ENCODE measurements at places on chromosomes 13 and 19.

DNA sequence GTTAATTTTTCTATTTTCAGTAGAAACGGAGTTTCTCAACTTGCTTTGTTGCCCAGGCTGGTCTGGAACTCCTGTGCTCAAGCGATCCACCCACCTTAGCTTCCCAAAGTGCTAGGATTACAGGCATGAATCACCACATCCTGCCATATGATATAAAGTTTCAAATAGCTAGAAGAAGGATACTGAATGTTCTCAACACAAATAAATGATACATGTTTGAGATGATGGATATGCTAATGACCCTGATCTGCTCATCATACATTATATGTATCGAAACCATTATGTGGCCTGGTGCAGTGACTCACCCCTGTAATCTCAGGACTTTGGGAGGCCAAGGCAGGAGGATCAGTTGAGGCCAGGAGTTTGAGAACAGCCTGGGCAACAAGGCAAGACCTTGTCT is 11.5 kb downstream of the CIB3 start:
- no peak for DNase-seq

DNA sequence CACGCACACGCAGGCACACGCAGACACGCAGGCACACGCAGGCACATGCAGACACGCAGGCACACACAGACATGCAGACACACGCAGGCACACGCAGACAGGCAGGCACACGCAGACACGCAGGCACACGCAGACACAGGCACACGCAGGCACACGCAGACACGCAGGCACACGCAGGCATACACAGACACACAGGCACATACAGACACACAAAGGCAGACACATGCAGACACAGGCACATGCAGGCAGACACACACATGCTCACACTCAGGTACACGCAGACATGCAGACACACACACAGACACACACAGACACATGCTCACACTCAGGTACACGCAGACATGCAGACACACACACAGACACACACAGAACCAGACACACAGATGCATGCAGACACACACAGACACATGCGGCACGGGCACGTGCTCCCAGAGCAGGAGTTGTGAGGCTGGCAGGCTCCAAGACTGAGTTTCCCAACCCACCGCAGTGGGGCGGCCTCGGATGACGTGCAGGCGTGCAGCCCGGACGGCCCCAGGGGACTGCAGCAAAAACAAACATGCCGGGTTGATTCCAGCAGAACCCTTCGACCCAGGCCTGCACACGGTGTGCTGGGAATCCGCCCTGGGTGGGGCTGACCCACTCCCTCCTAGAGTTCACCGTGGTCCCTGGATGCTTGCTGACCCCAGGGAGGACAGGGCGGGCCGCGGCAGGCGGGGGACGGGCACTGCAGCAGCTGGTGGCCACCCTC is 100.0 kb downstream of the GADD45B start:
- DNase-seq = no peak

- peak; percentile 53 for DNase-seq
These were observed 130.3 kb upstream of the LSM14A start for GRCh38 chr19:34041925-34042521.

DNA sequence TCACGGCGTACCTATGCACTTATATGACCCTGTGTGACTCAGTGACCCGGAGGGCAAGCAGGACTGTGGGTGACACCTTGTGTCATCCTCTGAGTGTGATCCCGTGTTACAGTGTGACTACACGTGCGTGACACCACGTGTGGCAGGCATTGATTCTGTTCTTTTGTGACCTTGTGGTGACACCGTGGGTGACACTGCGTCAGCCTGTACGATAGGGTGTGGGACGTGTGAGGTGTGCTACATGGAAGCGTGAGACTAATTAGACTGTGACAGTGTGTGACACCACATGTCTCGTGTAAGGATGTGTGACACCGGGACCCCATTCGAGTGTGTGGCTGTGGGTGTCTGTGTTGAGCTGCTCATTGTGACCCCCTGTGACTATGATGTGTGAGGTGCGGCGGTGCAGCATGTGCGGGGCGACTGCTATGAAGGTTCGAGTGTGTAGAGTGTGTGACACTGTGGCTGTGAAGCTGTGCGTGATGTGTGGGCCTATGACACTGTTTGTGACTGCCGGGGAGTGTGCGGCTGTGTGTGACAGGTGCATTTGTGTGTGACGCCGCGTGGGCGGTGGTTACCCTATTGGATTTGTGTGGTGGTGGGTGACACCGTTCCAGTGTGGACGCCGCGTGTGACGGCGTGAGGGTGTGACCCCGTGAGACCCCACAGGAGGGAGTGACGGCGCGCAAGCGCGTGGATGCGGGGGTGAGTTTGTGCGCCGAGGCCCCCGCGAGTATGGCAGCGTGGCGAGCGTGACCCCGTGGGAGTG is 399 bp upstream of the SPTBN4 start:
- peak; percentile 54 for DNase-seq

DNA sequence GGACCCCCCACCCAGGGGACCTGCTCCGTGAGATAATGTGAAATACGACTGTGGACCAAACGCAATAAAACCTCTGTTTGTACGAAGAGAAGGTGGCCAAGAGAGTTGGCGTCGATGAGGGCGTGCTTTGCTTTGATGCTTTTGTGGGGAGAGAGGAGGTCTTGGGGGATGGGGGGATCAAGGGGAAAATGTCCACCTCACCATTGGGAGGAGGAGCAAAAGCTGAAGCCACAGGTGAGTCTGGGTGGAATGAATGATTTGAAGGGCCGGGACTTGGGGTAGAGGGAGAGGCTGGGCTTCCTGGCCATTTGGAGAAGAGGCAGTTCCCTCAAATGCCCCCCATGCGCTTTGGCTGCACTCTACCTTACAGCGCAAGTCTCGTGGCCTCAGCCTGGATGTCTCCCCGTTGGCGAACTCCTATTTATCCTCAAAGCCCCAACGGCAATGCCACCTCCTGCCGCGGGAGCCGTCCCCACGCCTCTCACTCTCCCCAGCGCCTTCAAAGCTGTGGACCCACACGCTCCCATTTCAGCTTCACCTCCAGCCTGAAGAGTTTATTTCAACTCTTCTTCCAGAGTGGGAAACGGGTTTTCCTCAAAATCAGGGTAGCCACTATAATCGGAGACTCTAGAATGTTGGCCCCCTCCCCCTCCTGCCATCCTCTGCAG is 795 bp upstream of the ABCA7 start:
- DNase-seq = no peak

DNA sequence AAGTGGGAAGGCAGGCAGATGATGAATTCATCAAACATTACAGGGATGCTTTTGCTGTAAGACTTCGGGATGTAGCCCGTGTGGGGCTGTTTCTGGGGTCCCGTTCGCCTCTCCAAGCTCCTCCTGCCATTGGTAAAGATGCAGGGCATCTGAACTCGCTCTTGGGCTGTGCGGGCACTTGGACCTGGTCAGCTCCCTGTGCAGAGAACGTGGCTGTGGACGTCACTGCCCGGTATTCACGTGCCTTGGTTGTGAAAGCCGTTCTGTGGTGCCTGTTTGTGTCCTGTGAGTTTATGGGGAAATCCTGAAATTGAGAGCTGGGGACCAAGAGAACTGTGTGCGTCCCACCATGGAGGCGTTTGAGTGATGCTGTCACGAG is 5.4 kb downstream of the TFDP1 start:
- no peak for DNase-seq

DNA sequence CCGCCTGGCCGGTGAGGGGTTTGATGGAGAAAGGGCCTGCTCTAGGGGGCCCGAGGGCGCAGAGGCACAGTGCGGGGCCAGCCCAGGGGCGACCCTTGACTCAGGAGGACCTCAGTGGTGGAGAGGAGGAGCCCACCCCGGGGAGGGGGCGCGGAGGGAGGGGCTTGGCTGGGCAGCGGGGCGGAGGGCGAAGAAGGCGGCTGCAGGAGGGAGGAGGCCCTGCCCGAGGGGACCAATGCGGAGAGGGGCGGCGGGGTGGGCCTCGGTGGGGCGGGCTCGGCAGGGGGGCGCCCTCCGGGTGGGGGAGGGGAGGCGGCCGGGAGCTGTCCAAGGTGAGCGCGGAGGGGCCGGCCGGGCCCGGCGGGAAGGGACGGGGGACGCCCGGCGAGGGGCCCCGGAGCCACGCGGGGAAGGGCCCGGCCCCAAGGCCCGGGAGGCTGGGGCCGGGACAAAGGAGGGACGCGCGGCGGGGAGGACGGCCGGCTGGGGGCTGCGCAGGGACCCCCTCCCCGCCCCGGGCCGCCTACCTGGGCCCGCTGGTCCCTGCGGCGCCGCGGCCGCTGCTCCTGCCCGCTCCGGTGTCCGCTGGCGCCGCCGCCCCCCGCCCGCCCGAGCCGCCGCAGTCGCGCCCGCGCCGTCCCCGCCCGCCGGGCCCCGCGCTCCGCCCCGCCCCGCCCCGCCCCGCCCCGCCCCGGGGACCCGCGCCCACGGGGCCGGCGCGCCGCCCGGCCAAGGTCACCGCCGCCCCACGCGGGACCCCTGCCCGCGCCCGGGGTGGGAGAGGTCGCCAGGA is at the start of gene DIRAS1:
TSS of gene DIRAS1 (minus strand) at position 596 of the 793 bp plus-strand sequence. CDS start 3,566 bp downstream, outside the sequence.
- no peak for DNase-seq

DNA sequence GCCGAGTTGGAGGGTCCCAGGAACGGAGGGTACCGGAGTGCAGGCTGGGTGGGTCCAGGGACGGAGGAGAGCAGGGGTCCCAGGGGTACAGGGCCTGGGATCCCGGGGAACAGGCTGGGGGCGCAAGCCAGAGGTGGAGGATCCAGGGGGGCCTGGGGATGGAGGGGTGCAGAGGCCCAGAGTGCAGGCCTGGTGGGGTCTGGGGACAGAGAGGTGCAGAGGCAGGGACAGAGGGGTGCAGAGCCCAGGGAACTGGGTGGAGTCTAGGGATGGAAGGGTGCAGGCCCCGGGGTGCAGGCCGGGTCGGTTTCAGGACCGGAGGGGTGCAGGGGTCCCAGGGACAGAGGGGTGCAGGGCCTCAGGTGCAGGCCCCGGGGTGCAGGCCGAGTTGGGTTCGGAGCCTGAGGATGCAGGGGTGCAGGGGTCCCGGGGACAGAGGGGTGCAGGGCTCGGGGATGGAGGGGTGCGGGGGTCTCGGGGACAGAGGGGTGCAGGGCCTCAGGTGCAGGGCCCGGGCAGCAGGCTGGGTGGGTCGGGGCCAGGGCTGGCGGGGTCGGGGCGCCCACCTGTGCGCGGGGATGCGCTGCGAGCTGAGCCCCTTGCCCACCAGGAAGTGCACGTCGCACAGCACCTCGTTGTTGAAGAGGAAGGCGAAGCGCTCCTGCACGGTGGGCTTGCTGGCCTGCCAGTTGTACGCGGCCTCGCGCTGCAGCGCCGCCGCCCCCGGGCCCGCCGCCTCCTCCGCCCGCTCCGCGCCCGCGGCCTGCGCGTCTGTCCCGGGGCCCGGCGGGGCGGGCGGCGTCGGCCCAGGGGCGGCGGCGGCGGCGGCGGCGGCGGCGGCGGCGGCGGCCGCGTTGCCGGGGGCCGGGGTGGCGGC is 545 bp downstream of the BTBD2 start:
- DNase-seq = no peak

- DNase-seq = no peak
These were observed 189.8 kb downstream of the KCTD12 start for GRCh38 chr13:76696370-76696769.

- DNase-seq = no peak
These were observed 27.6 kb downstream of the EDNRB start for GRCh38 chr13:77891041-77891440.

DNA sequence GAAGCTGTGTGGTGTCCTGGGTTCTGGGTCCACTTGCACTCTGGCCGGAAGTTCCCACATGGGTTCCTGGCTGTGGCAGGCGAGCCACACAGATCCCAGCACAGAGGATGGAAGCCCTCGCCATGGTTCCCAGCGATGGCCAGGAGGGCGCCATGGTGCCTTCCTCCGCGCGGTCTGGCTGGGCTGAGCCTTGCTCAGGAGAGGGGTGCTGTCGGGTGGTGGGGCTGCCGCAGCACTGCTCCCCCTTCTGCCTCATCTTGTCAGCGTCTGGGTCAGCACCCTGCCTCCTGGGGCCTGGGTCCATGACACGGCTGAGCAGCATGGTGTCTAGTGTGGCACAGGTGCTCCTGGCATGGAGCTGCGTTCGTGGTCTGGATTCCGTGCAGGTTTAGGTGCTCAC is 33.5 kb downstream of the DOT1L start:
- no peak for DNase-seq

DNA sequence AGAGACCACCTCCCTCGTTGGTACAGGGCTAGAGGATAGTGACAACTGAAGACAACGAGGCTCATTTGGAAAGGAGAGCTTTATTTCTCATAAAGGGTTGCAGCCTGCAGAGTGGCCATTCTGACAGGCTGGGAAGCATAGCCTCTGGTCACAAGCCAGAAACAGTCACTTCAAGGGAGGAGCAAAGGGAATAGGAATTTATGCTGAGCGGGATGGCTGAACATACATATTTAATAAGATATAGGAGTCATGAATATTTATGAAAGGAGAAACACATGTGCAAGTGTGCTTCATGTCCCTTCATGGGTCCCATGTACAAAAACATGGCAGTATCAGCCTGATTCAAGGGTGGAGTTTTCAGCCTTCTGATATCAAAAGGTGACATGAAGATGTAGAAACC is 27.1 kb upstream of the URI1 start:
- DNase-seq = no peak

DNA sequence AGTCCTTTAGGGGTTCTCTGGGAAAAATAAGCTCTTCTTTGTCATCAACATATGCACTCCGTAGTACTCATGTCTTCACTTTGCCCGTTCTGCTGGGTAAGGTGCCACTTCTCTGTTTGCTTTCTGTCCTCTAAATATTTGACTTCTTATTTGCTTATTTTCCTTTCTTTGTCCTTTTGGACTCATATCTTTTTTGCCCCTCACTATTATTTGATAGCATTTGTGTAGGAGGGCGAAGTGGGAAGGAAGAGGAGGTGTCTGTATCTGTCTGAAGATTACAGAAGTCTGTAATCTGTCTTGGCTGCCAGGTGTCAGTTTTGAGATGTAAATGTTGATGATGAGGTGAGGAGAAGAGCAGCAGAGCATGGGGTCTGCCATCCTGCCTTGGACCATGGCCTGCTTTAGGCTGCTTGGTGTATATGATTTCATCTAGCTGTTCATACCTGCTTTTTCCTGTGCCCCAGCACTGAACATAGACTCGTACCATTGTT is 30.8 kb downstream of the USPL1 start:
- DNase-seq = no peak

DNA sequence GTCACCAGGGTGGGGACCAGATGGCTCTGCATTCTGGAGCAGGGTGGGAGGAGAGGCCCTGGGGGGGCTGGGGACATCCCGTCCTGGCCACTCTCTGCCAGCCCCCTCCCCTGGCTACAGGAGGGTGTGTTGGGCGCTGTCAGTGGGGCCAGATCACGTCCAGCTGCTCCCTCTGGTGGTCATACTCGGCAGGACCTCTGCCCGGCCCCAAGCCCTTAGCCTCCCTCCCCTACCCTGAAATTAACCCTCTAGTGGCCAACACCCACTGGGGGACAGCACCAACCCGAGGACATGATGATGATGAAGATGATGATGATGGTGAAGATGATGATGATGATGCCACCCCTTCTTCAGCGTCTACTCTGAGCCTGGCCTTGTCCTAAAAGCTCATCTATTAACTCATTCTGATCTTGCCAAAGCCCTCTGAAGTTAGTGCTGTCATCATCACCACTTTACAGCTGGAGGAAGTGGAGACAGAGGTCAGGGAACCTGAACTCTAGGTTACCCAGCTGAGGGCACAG is 590 bp upstream of the LGI4 start:
- DNase-seq = peak; percentile 47

Measured in stimulated activated CD8-positive, alpha-beta memory T cell treated with anti-CD3 and anti-CD28 coated beads, Interleukin-4, amount 100 ng/mL, for 24 hours (primary cell).